ENCODE measurements at places on chromosomes 1 and 21. TPM values are rescaled to one million over a fixed set of nuclear protein-coding genes. Genes with fewer than 3 reads are reported as not detected.

GRCh38 chr1:237358555-237358954, 316.6 kb downstream of the RYR2 start:
- no peak for DNase-seq

GRCh38 chr1:182259229-182259872, 132.2 kb downstream of the GLUL start:
- peak; percentile 11 for DNase-seq

DNA sequence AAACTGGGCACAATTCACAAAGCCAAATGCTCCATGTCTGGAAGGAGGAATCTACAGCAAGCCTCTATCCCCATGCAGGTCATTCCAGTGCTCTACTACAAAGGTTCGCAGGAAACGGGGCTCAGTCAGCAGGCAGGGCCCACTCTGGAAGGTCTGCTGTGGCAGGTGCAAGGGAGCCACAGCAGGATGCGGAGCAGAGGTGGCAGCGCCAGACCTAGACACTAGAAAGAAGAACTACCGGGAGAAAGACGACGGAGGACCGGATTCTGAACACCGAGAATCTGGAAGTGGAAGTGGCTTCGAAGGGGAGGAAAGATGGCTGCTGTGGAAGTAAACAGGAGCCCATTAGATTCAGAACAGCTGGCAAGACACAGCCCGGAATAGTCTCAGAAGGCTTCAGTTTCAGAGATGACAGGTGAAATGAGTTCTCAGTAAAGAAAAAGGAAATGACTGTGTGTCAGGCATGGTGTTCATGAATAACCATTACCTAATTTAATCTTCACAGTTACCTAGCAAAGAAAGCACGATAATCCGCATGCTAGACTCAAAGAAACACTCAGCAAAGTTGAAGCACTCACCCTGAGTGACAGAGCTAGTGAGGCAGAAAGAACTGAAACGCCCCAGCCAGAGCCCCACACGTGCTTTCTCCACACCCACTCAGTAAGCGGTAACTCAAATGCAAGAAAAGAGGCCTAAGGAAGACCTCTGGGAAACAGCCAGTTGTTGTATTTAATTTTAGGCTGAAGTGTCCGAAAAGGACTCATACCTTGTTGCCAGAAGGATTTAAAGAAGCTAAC, 21.4 kb downstream of the SETD4 start:
- no peak for DNase-seq

GRCh38 chr21:35252831-35253230, 203.7 kb upstream of the RUNX1 start:
- no peak for DNase-seq

DNA sequence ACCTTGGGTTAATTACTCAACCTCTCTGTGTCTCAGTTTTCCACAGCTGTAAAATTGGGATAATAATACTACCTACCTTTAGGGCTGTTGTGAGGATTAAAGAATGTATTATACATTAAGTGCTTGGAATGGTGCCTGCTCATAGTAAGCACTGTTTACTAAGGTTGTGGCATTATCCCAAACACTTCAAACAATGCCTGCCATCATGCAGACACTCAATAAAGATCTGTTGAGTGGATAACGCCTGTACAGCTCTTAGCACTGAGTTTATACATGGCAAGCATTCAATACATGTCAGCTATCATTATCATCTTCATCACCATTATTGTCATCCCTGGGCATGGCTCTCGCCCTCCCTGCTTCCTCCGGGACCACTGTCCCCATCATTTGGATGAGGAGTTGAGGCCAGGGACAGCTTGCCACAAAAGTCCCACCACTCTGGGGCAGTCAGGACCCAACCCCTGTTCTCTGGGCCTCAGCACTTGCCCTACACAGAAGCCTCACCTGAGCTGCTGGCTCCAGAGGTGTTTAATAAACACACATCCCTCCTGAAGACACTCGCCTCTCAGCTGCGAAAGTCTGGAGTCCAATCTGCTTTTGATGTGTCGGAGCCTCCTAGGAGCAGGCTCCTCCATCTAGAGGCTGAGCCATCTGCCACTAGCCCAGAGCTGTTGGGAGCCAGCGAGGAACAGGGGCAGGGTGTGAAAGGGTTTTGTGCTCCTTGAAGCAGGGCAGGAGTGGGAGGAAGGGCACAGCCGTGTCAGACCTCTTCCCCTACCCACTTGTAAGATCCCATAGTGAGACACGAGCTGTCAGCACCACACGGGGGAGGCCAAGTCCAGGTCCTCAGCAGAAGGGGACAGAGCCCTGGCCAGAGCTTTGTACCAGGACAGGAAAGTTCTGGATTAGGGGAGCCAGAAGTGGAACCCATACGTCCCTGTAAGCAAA, 80.9 kb upstream of the ZC3H12A start:
- no peak for DNase-seq

DNA sequence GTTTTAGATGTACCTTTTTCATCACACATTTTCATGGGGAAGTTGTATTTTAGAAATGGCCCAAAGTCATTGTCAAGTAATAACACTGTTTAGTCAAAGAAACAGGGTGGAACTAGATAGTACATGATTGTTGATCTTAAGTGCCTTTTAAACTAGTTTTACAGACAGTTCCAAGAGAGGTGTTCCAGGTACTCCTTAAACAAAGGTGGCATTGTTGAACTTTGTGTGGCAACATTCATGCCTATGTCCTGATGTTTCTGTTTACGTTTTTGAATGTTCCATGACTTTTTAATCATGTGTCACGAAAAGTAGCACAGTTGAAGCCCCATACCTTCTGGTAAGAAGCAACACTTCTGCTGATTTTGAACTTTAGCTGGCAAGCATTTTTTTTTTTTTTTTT, 9.1 kb upstream of the SH3D21 start:
- no peak for DNase-seq

- DNase-seq: no peak
Observed at GRCh38 chr1:41751804-41752513, 166.8 kb downstream of the HIVEP3 start.

DNA sequence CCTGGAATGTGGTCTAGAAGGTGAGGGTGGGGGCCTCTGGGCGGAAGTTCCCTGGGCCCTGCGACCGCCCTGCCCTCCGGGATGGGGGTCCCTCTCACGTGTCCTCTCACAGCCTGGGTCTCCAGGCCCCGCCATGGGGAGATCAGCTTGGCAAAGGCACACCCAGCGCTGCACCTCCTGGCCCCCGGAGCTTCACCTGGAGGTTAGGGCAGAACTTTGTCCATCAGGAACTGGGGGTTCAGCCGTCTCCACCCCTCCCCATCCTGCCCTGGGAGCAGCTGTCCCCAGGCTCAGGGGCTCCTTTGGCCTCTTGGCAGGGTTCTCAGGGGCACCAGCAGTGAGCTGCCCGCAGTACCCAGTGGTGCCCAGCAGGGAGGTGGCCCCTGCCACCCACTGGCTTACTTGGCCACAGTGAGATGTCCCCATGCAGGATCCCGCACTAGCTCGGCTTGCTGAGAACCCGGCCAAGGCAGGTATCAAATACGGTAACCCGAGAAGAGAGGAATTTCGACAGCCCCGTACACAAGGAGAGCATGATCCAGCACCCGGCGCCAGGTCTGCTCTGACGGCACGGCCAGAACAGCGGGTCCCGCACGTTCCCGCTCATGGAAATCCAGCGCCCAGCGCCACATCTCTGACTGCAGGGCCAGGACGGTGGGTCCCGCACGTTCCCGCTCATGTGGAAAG, 36.7 kb downstream of the RRP1 start:
- DNase-seq: no peak

- DNase-seq: no peak
Observed at GRCh38 chr1:192552760-192553191, 22.8 kb upstream of the RGS1 start.

GRCh38 chr1:93474321-93474720, 26.4 kb downstream of the FNBP1L start:
- DNase-seq: no peak

DNA sequence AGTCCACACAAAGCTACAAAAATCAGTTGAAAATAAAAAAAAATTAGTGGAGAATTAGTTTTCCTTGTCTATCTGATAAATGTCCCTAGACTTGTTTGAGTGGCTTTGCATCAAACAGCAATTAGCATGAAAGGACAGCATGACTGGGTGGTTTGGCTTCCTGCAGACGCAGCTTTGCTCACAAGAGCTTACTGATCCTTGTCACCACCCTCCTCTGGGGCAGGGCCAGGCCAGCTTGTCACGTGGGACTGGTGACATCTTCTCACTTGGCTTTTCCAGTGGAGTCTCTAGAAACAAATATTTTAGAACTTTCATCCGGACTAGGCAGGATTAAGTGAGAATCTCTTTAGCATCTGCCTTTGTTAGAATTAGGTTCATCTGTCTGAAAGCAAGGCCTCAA, 76.0 kb upstream of the OLIG2 start:
- DNase-seq: no peak

GRCh38 chr1:40868051-40868723, 6.0 kb upstream of the CITED4 start:
- DNase-seq: no peak

DNA sequence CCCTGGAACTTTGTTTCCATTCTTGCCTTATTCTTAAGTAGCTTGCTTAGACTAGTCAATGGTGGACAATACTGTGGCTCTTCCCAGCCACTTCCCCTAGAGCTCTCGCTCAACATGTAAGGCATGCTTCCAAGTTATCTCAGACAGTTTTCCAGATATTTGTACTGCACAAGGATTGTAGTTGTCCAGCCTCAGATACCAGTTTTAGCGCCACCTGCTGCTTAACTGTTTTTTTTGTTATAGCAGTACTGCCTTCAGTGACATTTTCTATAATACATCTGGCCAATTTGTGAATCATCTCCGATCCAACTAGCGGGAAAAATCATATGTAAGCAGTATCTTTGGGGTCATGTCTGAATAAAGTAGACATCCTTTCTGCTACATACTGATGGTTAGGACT, 346.7 kb upstream of the ADGRL4 start:
- DNase-seq: no peak

- DNase-seq: no peak
Observed at GRCh38 chr1:25760122-25760719, 39.8 kb upstream of the SELENON start.

DNA sequence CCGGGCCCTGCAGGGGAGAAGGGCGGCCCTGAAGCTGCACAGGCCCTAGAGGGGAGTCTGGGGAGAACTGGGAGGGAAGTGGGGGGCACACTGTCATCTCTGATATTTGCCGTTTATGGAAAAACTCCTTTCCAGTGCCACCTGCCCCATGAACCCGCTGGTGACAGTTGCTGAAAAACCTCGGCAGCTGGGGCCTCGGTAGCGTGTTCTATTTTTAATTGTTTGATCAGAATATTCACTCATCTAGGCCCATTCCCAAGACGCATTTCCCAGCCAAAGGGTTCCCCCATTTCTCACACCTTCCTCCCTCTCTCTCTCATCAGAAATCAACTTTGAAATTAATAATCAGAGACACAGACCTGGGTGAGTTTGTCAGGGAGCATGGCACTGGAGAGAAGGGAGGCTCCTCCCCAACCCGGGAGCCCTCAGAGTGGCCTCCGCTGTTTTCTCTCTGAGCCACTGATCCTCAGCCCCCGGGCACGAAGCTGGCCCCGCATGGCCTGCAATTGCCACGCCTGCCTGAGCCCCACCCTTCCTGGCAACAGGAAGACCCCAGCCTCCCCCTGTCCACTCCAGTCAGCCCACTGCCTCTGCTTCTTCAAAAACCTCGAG, 111.1 kb downstream of the CASZ1 start:
- DNase-seq: no peak

- no peak for DNase-seq
Observed at GRCh38 chr21:25913479-25913878, 178.7 kb downstream of the GABPA start.

DNA sequence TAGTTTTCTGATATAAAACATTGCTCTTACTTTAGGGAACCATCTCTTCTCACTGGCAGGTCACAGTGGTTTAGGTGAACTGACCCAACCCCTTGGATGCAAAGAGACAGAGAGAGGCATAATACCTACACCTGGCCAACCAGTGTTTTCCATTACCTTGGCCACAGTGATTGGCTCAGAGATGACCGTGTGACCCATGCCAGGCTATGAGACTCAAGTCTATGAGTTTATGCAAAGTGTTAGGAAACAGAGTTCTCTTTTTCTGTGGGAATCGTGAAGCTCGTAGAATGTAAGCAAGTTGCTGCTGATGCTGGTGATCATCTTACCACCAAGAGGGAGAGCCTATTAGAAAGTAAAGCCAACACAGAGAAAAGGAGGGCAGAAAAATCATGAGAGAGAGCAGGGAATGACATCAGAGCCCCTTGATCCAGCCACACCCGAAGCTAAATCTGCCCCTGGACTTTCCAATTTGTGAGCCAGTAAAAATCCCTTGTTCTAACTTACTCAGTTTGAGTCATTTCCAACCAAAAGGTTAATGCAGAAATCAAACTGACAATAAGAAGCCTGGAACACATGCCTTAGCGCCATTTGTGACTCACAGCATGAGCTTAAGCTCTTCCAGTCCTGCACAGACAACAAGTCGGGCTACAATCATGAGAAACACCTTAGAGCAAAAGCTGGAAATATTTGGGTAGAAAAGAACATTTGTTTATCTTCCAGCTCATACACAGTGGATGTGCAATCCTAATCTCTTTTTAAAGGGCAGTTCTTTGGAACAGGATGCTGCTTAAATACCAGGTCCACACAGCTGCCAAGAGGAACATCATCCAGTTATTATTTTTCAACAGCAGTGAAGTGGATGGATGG, 81.3 kb upstream of the KAZN start:
- peak; percentile 90 for DNase-seq

DNA sequence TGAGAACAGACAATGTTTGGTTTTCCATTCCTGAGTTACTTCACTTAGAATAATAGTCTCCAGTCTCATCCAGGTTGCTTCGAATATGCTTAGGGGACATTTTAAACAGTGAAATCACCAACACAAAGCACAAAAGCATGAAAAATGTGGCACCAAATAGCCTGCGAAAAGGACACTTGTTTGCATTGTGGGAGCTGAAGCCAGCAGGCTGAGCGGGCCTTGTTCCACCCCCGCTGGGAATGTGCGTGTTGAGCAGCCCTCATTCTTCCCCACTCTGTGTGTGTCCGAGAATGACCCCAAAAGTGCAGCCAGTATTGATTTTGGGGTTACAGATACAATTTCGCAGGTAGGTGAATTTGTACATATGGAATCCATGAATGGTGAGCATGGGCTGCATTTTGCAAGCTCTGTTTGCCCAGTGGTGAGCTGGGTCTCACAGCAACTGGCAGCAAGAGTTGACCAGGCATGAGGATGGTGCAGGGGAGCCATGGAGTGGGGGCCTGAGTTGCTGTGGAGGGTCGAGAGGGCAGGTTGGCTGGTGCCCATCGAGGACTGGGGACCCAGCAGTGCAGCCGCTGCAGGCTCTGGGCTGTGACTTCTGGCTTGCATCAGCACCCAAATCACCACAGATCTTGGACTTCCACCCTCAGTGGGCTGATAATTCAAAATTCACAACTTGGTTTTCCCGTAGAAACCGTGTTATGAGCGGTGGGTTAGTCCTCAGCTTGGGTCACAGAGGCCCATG, 29.4 kb downstream of the NENF start:
- DNase-seq: no peak

The GFI1 gene
- 0.13 TPM for polyA plus RNA-seq

The LCE2C gene
- polyA plus RNA-seq: 0.41 TPM

The PTGER3 gene
- polyA plus RNA-seq: 0.04 TPM

The FYB2 gene
- not detected for polyA plus RNA-seq

The PDC gene
- not detected for polyA plus RNA-seq

The FMO5 gene
- polyA plus RNA-seq: 0.18 TPM

The RNASEL gene
- 3.6 TPM for polyA plus RNA-seq

All from keratinocyte (primary cell).